ENCODE measurements at places on chromosomes 2 and 18.

DNA sequence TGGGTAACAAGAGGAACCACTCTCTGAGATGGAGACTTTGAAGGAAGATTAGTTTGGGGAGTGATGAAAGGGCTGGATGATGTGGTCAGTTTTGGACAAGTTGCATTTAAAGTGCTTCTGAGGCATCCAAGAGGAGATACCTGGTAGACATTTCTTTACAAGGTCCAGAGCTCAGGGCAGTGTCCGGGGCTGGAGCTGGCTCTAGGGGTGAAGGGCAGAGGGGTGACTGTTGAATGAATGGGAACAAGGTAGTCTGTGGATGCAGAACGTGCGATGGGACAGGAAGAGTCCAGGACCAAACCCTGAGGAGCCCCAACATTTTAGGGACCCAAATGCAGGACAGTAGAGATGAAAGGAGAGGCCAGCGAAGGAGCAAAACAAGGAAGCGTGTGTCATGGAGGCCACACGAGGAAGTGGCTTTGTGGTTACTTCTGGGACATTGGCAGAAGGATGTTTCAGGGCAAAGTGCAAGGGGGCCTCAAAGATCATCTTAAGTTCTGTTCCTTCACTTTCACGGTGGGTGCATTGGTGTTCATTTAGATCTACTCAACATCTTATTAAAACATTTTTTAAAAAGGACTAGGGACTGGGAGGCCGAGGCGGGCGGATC lies 13.6 kb upstream of the GPR35 start:
- peak; percentile 33 for DNase-seq

- DNase-seq, result no peak
Measured at GRCh38 chr2:66456183-66457041, 21.5 kb downstream of the MEIS1 start.

DNA sequence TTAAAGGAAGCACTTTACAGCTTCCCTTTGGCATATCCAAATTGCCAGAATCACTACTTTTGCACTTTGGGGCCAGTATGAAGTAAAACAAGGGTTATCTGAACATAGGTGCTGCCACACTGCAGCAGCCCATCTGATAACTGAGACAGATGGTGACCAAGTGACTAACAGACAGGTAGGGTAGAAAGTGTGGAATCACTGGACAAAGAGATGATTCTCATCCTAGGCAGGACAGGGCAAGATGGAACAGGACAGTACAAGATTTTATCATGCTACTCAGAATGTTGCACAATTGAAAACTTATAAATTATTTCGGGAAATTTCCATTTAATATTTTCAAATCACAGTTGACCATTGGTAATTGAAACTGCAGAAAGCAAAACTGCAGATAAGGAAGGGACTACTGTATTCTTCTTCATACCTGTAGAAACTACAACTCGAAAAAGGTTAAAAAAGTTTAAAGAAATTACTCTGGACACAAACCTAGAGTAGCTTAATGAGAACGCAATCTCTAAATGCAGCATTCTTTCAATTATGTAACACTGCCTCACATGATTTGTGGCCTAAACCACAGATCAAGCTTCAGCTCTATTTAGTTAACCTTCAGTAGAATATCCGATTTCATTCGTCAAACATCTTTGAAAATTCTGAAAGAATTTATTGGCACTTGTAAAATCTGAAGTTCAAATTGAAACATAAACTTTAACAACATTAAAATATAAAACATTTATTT lies 31.4 kb downstream of the HEATR5B start:
- DNase-seq, result no peak

- DNase-seq, result no peak
Measured at GRCh38 chr2:233976690-233977294, 59.6 kb downstream of the TRPM8 start.

GRCh38 chr2:239145601-239146000 lies 255.2 kb downstream of the HDAC4 start:
- DNase-seq, result no peak

- no peak for DNase-seq
Measured at GRCh38 chr2:10447300-10447894, 730 bp downstream of the ODC1 start.

DNA sequence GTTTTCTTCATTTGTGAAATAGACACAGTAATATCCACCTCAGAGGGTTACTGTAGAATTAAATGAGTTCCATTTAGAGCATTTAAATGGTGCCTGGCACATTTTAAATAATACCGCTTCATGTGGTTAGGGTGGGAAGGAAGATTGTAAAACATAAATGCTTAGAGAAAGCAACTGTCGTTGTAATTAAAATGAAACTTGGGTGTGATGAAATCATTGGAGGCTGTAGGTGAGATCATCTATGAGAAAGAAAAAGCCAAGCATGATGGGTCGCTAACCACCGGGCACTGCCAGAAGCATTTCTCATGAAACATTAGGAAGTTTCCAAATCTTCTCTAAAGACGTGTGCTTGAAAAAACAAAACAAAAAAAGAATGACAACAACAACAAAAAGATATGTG lies 8.2 kb upstream of the SLC39A10 start:
- DNase-seq, result no peak

DNA sequence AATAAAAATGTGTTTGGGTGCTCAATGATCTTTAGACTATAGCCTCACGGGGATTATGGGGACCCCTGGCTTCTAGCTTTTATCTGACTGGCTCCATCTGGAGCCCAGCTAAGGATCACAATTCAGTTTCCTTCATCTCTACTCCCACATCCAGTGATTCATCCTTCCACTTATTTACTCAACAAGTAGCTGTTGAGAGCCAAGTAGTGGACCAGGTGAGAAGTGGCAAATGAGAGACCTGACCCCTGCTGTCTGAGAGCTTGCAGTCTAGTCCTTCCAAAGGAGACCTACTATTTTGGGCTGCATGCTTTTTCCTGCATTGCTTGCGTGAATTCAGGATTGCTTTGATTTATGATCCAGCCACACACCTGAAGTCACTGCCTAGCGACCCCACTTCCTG lies 10.7 kb upstream of the DSG3 start:
- DNase-seq, result no peak

- DNase-seq, result no peak
Measured at GRCh38 chr18:4751523-4751922, 296.4 kb upstream of the DLGAP1 start.

GRCh38 chr18:24543795-24544498 lies 83.5 kb downstream of the HRH4 start:
- no peak for DNase-seq

Data from sciatic nerve (tissue), 2 donors.